Stimulated activated CD8-positive, alpha-beta memory T cell treated with anti-CD3 and anti-CD28 coated beads, Interleukin-4, amount 100 ng/mL, for 24 hours (primary cell): ENCODE measurements at places on chromosomes 12 and 14.

DNA sequence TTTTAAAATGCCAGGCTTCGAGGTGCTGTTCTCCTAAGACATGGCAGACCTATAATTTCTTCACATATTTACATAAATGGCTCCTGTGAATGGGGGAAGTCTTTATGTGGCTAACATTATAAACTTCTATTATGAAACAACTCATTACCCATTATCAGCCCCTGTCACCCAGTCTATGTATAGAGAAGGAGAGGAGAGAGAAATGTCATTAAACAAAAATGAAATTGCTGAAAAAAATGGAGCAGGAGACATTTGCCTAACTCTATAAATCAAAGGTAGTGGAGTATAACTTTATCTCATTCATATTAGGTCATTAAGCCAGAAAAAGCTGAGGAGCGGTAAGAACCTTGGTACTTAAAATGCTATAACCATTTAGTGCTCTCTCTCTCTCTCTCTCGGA, 71.9 kb upstream of the KRR1 start:
- DNase-seq = no peak

GRCh38 chr12:88947486-88948043, 367.3 kb upstream of the KITLG start:
- no peak for DNase-seq

DNA sequence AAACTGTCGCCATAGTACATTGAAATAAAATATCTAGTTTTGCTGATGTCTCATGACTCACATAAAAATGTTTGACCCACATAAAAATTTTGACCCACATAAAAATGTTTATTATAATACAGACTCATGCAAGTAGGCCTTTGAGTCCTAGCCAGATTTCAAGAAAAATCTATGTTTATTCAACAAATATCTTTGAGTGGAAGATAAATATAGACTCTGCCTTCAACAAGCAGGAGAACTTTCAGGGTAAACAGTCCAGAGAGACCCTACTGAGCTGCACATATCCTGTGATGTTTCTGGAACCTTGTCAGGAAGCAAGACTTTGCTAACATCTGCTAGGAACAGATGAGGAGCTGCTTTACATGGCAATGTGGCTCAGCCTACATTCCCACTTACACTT, 283.1 kb downstream of the MDGA2 start:
- DNase-seq = no peak

DNA sequence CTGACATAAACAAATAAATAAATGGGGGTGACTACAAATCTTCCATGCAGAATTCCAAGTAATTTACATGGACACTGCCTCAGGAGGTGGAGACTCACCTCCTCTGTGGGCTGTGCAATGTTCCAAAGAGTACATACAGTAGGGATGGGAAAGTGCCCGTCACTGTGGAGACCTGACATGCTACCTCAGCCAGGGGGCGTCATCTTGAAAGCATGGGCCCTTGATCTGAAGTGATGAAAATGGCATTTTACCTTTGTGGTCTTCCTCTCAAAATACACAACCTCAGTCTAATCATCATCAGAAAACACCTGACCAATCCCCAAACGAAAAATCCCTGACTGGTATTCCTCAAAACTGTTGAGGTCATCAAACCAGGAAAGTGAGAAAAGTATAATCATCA, 48.4 kb downstream of the ANAPC7 start:
- DNase-seq = no peak

DNA sequence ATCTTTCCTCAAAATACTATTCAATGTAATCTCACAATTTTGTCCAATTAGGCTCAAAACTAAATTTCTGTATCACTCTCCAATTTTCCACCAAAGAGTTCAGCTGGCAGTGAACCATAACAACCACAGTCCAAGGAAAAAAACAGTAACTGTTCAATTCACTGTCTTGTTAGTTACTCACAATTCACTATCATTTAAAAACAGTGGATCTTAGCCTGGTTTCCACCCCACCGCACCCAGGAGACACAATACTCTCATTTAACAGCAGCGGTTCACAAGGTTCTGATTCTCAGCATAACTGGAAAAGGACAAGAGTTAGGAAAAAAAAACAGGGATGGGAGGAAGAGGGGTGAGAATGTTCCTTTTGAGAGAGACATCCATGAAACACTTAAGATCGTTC, 40.5 kb downstream of the MED13L start:
- no peak for DNase-seq

DNA sequence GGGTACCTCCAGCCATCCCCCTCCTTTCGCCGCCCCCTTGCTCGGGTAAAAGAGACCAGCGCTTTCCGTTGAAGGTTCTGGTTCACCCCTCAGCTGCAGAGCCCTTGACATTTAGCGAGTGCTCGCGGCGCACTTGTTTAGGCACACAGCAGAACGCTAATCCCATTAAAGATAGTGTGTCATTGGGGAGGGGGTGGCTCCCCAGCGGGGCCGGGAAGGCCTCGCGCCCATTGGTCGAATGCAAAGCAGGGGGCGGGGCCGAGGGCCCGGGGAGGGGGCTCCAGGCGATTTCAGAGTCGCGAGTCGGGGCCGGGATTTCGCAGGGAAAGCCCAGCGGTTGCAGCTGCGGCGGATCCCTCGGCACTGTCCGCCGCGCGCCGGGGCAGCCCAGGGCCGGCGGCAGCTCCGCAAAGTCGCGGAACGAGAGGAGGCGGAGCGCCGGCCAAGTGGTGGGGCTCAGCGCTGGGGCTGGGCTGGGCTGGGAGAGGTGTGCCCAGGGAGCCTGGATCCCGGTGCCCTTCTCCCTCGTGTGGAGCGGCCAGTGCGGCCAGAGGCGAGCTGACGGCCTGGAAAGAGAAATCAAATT, 122.9 kb downstream of the TSPAN9 start:
- DNase-seq = no peak

- DNase-seq = no peak
These were observed 17.2 kb downstream of the PSMC1 start for GRCh38 chr14:90273532-90273931.

GRCh38 chr12:98646294-98647090, 1.4 kb downstream of the APAF1 start:
- no peak for DNase-seq
